ENCODE measurements at places on chromosomes 7 and 10.

- no peak for DNase-seq
Measured at GRCh38 chr10:103802081-103802480, 53.3 kb downstream of the SH3PXD2A start.

GRCh38 chr10:101354328-101355071 lies 535 bp downstream of the BTRC start:
- DNase-seq, result no peak

GRCh38 chr7:21108182-21108581 lies 319.7 kb upstream of the SP4 start:
- no peak for DNase-seq

- no peak for DNase-seq
Measured at GRCh38 chr10:119049777-119050176, 20.3 kb downstream of the NANOS1 start.

- no peak for DNase-seq
Measured at GRCh38 chr7:133784486-133785001, 342.6 kb upstream of the LRGUK start.

- DNase-seq, result no peak
Measured at GRCh38 chr7:84675633-84676034, 481.0 kb upstream of the SEMA3A start.
